ENCODE measurements at places on chromosomes 6 and 20.

- no peak for DNase-seq
Measured at GRCh38 chr6:109411034-109411433, 28.8 kb upstream of the CD164 start.

DNA sequence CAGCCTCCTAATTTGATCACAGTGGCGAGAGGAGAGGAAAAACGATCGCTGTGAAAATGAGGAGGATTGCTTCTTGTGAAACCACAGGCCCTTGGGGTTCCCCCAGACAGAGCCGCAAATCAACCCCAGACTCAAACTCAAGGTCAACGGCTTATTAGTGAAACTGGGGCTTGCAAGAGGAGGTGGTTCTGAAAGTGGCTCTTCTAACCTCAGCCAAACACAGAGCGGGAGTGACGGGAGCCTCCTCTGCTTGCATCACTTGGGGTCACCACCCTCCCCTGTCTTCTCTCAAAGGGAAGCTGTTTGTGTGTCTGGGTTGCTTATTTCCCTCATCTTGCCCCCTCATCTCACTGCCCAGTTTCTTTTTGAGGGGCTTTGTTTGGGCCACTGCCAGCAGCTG lies 28.7 kb downstream of the SAYSD1 start:
- DNase-seq = no peak

GRCh38 chr6:143176090-143177021 lies 115.7 kb downstream of the AIG1 start:
- no peak for DNase-seq

DNA sequence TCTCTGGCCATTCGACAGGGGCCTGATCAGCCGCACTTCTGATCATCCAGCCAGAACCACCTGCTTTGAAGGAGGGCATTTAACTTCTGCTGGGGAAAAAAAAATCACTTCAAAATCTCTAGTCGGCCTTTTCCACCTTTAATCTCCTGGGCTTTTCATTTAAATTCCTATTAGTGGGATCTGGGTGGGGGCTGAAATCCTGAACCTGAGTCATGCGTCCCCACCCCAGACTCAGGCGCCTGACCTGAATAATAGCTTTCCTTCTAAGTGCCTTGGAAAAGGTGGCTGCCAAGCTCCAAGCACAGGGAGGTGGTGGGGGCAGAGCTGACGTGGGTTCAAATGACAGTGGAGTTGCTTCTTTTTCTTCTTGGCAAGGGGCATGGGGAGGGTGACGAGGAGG lies 246.0 kb upstream of the EXOC2 start:
- no peak for DNase-seq

DNA sequence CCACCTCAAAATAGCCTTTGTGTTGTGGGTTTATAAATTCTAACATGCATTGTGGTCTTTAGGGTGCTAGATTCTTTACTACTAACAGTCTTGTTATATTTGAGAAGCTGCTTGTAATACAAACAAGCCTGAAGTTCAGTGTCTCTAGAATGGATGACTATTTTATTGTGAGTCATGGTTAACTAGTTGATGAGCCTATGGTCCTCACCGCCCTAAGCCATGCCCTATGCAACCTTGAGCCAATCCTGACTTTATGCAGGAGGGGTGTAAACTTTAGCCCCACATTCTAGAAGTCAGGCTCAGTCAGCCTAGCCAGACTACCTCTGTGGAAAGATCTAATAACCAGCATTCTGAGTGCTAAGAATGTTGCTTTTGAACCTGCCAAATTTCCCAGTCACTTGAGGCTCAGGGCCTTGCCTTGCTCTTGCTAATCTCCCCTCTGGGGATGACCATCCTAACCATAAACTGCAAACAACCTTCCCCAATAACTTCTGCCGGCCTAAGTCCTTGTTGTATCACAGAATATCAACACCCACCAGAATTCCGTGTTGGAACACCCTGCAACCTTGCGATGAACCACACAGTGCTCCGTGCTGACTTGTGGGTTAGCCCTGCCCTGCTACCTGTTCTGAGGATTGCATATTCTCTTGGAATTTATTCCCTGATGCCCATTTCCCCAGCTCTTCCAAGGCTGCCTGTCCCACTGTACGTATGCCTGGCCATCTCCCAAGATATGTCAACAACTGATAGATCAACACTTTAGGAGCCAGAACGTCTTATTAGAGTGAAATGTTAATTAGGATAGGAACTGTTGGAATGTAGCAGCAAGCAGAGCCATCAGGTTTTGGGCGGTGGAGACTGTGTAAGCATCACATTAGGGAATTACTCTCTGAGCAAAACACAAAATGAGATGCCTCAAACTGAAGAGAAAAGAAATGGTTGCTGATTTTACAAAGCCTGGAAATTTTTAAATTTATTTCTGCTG lies 71.7 kb upstream of the CEP85L start:
- DNase-seq = no peak

DNA sequence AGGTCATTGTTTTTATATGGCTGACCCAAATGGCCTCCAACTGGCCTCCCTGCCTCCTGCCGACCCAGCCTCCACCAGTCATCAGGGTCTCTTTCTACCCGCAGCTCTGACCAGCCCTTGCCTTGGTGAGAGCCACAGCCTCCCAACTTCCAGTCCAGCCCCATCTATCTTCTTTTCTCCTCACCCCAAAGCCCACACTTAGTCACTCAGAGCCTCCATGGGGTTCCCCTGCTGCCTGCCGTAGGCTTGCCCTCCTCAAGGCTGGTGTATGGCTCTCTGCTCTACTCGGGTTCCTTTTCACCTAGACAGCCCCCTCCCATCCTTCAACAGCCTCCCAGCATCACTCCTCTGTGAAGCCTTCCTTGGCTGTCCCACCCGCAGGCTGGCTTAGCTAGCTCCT lies 18.2 kb downstream of the TCF15 start:
- no peak for DNase-seq

DNA sequence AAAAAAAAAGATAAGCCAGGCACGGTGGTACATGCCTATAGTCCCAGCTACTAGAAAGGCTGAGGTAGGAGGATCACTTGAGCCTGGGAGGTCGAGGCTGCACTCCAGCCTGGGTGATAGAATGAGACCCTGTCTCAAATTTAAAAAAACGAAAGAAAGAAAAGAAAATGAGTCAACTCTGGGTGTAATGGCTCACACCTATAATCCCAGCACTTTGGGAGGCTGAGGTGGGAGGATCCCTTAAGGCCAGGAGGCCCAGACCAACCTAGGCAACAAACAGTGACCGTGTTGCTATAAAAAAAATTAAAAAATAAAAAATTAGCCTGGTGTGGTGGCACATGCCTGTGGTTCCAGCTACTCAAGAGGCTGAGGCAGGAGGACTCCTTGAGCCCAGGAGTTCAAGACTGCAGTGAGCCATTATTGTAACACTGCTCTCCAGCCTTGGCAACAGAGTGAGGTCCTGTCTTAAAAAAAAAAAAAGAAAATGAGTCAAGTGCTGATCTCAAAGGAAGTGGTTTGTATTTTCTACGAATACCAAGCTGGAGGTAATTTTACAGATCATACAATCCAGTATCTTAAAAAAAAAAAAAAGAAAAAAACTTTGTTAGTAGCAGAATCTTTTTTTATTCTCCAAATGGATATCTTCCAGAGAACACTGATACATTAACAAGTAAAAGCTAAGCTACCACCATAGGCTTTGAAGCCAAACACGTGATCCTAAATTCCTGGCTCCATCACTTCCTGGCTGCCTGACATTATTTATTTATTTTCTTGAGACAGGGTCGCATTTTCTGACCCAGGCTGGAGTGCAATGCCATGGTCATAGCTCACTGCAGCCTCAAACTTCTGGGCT lies 5.7 kb downstream of the COMMD7 start:
- no peak for DNase-seq

- no peak for DNase-seq
Measured at GRCh38 chr6:17869753-17870050, 117.7 kb downstream of the KIF13A start.

DNA sequence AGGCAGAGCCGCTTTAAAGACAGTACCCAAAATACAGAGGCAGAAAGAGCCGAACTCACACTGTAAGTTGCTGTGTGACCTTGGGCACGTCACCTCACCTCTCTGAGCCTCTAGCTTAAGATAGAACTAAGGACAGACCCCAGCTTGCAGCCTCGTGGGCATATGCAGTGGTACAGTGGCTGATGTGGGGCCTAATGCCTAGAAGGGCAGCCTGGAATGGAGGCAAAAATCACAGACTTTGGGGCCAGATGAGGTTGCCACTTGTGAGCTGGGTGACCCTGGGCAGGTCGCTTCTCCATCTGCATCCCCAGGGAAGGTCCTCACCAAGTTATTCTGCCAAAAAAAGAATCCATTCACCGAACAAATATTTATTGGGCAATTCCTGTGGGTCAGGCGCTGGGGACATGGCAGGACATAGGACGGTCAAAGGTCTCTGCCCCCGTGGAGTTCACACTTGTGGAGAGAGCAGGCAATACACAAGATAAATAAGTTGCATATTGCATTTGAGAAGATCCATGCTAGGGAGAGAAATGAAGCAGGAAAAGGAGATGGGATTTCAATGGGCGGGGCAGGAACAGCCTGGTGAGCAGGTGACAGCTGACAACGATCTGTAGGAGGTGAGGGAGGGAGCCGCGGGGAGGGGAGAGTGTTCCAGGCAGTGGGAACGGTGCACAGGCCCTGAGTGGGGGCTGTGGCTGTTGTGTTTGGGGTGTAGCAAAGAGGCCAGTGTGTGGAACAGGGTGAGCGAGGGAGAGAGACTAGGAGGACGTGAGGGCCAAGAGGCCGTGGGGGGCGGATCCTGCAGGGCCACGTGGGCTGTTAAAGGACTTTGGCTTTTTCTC lies 115.2 kb downstream of the CEBPB start:
- DNase-seq = no peak

- DNase-seq = no peak
Measured at GRCh38 chr6:162856885-162857284, 129.1 kb downstream of the PACRG start.

DNA sequence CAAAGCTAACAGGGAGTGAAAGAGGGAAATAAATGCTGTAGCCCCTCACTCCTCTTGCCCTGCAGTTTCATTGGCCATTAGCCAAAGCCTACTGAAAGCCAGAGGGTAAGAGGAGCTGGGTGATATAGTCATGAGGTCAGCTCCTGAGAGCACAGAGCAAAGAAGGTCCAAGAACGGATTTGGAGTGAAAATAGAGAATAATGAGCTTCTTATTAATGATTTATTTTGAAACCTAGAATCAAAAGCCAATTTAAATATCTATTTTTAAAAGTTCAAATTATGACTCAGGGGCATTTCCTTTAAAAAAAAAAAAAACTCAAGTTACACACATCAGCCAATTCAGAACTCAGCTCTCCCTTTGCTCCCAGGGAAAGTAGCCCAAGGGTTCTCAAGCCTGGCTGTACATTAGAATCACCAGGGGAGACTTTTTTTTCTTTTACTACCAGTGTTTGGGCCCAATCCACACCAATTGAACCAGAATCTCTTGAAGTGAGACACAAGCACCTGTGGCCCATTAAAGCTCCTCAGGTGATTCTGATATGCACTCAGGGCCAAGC lies 79.1 kb downstream of the SNAP25 start:
- DNase-seq = no peak

GRCh38 chr6:133040094-133040802 lies 200.9 kb upstream of the EYA4 start:
- no peak for DNase-seq

DNA sequence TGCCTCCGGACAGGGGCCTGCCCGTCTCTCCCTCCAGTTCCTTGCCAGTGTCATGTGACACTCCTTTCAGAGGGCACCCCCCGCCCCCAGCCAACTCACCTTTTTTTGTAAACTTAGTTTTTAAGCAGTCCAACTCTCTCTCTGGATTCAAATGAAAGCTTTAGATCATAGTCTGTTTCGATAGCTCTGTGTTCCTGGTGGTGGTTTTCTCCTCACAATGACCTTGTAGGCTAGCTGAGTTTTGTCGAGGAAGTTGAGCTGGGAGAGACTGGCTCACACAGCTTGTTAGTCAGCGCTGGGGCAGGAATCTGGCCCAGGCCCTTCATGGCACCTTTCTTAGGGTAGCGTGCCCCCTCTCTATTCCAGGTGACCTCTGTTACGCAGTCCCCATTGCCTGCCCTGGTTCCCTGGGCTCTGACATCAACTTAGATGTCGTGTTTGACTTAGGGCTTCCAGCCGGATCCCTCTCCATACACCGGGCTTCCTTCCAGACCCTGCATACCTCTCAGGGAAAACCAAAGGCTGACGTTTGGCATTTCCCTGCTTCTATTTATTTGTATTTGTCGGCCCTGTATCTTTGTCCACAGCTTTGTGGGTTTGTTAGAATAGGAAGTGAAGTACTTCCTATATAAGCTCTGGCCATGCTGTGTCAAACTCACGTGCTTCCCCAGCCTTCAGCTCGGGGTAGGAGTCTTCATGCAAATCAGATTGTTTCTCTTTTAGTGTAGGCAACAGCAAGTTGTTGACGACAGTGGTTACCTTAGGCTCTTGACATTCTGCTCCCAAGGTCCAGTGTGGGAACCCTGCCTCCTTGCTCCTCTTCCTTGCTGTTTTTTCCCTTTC lies 12.7 kb downstream of the IGF2R start:
- no peak for DNase-seq

GRCh38 chr6:43760210-43761168 lies 9.5 kb upstream of the VEGFA start:
- no peak for DNase-seq

DNA sequence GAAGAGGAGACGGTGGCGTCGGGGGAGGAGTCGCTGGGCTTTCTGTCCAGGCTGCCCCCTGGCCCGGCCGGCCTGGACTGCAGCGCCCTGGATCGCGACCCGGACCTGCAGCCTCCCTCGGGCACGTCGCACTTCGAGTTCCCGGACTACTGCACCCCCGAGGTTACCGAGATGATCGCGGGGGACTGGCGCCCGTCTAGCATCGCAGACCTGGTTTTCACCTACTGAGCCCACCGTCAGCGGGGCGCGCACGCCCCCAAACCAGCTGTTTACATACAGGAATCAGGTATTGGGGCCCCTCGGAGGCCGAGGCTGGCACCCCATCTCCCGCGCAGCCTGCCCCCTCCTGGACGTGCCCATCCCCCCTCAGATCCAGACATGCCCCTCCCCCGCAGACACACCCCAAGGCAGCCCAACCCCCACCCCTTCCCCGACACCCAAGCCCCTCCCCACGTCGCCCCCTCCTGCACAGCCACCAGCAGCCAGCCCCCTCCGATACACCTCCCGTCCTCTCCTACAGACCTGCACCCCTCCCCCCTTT lies 1.4 kb downstream of the SOX12 start:
- DNase-seq = no peak

GRCh38 chr20:23290761-23291574 lies 59.6 kb upstream of the NXT1 start:
- DNase-seq = no peak

DNA sequence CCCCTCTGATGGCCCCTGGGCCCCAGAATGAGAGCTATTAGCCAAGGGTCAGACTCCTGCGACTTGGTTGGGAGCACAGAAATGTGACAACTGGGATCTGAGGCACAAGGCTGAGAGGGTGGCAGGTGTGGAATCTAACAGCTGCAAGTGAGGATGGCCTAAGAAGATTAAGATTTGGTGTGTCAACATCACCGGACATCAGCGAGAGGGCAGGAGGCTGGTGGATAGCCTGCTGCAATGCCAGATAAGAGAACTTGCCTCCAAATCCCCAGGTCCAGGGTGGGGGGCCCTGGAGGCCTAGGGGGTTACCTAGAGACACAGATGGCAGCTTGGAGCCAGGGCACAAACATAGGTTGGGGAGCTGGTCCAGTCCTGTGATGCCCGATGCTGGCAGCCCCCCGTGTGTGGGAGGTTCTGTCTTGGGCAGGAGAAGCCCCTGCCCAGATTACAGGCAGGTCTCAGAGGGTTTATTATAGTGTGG lies 155.8 kb downstream of the GRM4 start:
- no peak for DNase-seq
